ENCODE measurements at places on chromosomes 3 and 15. TPM values are rescaled to one million over a fixed set of nuclear protein-coding genes. Genes with fewer than 3 reads are reported as not detected.

The CCR8 gene
- not detected for total RNA-seq

The ADAMTSL3 gene
- 1.5 TPM for total RNA-seq

The TIMP4 gene
- total RNA-seq: 0.15 TPM

The C3orf85 gene
- total RNA-seq: not detected

The CCR2 gene
- not detected for total RNA-seq

The PSTPIP1 gene
- total RNA-seq: 0.77 TPM

The BLM gene
- total RNA-seq: 35.2 TPM

The FAH gene
- total RNA-seq: 15.3 TPM

The GAP43 gene
- 5.0 TPM for total RNA-seq

The SCN11A gene
- 0.81 TPM for total RNA-seq

The ZPLD1 gene
- total RNA-seq: 0.31 TPM

The CISH gene
- total RNA-seq: 0.32 TPM

The DLEC1 gene
- total RNA-seq: 0.60 TPM

The FRMD5 gene
- 10.1 TPM for total RNA-seq

The SLC27A2 gene
- total RNA-seq: 2.1 TPM

The ZNF710 gene
- 14.9 TPM for total RNA-seq

The SNTN gene
- total RNA-seq: not detected

The MAP3K13 gene
- total RNA-seq: 23.3 TPM

The SERF2 gene
- 430 TPM for total RNA-seq

The TMEM89 gene
- total RNA-seq: not detected

The CFAP161 gene
- total RNA-seq: 1.9 TPM

The LPP gene
- total RNA-seq: 27.4 TPM

The SUMF1 gene
- 15.8 TPM for total RNA-seq

The RPP25 gene
- 7.2 TPM for total RNA-seq

The PP2D1 gene
- not detected for total RNA-seq

The TEX55 gene
- not detected for total RNA-seq

The CORO2B gene
- 1.0 TPM for total RNA-seq

The WNT7A gene
- total RNA-seq: not detected

The GRK7 gene
- total RNA-seq: not detected

The FILIP1L gene
- 0.09 TPM for total RNA-seq

The MINAR1 gene
- 1.5 TPM for total RNA-seq

The SHQ1 gene
- total RNA-seq: 18.5 TPM

The CYP1A2 gene
- not detected for total RNA-seq

The SCN5A gene
- total RNA-seq: 3.9 TPM

The RPL39L gene
- total RNA-seq: 52.3 TPM

The DUOX1 gene
- 0.30 TPM for total RNA-seq

The NLGN1 gene
- total RNA-seq: 27.7 TPM

The SLCO2A1 gene
- 0.09 TPM for total RNA-seq

The ARNT2 gene
- 20.1 TPM for total RNA-seq

The PDZRN3 gene
- 3.4 TPM for total RNA-seq

The TMPRSS7 gene
- not detected for total RNA-seq

The RUVBL1 gene
- total RNA-seq: 110 TPM

All from neural progenitor cell (in vitro differentiated cells).